ENCODE measurements at places on chromosomes 6 and 20. TPM values are rescaled to one million over a fixed set of nuclear protein-coding genes. Genes with fewer than 3 reads are reported as not detected.

LHFPL5 gene
- total RNA-seq = 1.6 TPM

TMEM217 gene
- not detected for total RNA-seq

ROMO1 gene
- total RNA-seq = 35.1 TPM

MDFI gene
- 12.5 TPM for total RNA-seq

OGFRL1 gene
- total RNA-seq = 24.1 TPM

TAGAP gene
- 0.94 TPM for total RNA-seq

TUBB1 gene
- 0.31 TPM for total RNA-seq

DEFB114 gene
- total RNA-seq = not detected

MOG gene
- total RNA-seq = 0.31 TPM

FOXA2 gene
- not detected for total RNA-seq

GRM4 gene
- 5.3 TPM for total RNA-seq

BPIFB4 gene
- not detected for total RNA-seq
